B cell (primary cell): ENCODE measurements at places on chromosomes 2 and 18. TPM values are rescaled to one million over a fixed set of nuclear protein-coding genes. Genes with fewer than 3 reads are reported as not detected.

DNA sequence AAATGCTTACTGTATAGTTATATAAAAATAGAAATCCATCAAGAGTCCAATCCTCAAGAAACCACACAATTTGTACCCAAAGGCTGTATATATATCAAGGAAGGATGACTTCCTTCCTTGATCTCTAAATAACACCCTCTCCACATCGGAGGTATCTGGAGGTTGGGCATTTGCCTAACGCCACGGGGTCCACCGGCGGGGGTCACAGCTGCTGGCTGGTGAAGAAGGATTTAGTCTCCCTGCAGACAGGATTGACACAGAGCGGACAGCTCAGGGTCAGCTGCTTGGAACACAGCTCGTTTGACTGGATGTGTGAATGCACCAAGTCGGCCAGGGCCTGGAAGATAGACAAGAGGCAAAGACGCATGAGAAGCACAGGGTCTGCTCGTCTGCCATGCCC, 36.0 kb downstream of the FECH start:
- no peak for DNase-seq

DNA sequence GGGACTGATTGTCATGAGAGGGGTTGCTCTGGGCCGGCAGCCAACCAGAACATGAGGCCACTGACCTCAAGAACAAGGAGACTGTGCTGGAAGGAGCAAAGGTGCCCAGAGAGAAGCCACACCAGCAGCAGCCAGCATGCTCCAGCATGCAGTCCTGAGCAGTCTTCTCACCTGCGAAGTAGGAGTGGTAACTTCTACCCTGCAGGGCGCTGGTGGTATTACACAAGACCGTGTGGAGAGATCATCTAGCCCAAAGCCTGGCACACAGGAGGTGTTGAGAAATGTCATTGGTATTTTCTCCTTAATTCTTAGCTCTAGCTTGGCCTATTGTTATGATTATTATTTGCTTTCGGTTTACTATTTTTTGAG, 132.7 kb downstream of the TSN start:
- DNase-seq = no peak

GRCh38 chr2:99469394-99469793, 20.4 kb downstream of the REV1 start:
- DNase-seq = no peak

- DNase-seq = no peak
Observed at GRCh38 chr2:128196026-128196425, 105.0 kb downstream of the UGGT1 start.

- DNase-seq = no peak
Observed at GRCh38 chr2:7517088-7517487, 599.9 kb downstream of the RNF144A start.

DNA sequence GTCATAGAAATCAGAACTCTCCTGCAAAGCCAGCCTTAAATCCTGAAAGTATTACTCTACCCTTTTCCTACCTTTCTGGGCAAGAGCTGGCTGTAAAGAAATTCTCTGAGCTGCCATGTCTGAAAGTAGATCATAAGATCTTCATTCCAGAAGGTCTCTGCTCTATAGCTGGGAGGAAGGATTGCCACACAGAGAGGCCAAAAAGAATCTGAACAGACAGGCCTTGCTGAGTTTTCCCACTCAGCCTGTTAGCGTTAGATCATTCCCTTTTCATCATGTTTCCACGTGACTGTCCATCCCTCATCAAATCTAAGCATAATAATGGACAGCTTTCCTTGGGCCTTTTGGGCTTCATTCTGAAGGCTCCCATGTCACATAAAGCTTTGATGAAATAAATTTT, 43.2 kb upstream of the FHL2 start:
- DNase-seq = no peak

DNA sequence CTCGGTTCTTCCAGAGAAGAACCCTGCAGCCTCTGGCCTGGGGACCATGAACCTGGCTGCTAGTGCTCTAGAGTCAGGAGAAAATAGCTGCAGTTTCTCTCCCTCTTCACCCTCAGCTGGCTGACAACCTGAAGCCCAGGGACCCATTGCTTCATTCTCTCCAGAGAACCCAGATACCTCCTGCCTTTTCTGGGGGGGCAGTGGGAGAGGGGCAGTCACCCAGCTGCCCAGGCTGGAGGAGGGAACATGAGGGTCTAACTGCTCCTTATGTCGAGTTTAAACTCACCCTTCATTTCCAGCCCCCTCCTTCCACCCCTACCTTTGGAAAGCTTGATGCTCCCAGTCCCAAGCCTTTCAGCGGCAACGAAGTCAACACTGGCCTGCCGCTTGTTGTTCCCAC, 7.6 kb upstream of the ZFAND2B start:
- DNase-seq = no peak

IL36G gene
- total RNA-seq = not detected in 2 replicates

GRCh38 chr2:190863946-190864345, 16.7 kb upstream of the GLS start:
- no peak for DNase-seq

- DNase-seq = no peak
Observed at GRCh38 chr18:47999801-48000248, 69.4 kb upstream of the SMAD2 start.

DNA sequence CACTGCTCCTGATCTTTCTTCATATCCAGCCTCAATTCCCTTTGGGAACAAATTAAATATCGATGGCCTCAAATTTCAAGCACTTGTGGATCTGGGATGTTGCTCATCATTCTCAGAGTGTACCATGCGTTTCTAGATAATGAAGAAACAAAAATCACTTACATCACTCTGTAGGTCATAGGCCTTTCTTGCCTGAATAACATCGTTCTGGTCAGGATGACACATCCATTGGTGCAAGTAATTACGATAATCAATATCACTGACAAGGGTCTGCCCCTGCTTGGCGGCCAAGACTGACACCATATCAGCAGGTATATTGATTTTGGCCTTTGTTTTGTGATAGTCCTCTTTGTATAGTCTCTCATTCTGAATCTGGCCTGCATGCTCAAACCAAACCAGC, 157.3 kb downstream of the RIF1 start:
- no peak for DNase-seq

GRCh38 chr2:119326938-119327337, 39.7 kb downstream of the C2orf76 start:
- no peak for DNase-seq

DSG1 gene
- not detected in 2 replicates for total RNA-seq

LDLRAD4 gene
- total RNA-seq = 35.7 and 36.3 TPM in 2 replicates

GRCh38 chr2:186934420-186934819, 85.5 kb upstream of the ZSWIM2 start:
- DNase-seq = no peak

GRCh38 chr2:112121682-112122254, 16.4 kb upstream of the FBLN7 start:
- DNase-seq = peak; percentile 56

DYSF gene
- 0.15 and 0.17 TPM in 2 replicates for total RNA-seq

DNA sequence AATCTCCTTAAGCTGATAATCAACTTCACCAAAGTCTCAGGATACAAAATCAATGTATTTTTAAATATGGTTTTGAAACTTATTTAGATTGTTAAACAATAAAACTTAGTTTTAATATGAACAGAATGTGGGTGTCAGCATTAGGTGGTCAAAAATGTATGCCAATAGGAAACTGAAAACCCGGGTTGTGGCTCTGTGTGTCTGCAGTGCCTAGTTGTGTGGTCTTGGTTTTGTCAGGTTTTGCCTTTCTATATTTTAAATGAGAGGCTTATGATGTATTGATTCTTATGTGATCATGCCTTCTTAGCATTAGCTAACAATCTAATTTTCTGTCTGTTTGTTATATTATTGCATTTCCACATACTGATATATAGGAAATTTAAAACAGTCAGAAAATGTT, 227.8 kb downstream of the ZNF407 start:
- DNase-seq = no peak

DNA sequence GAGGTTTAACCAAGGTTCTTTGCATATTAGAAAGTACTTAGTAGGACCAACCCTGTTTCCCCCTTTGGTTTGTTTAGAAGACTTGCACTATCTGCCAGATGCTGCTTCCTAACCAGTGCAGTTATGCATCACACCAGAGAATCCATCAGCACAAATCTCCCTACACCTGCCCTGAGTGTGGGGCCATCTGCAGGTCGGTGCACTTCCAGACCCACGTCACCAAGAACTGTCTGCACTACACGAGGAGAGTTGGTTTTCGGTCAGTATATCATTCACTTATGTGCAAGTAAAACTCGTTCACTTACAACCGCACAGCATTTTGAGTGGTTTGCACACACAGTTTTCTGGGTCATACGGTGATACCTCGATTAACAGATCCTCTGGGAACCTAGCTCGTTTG, 69.7 kb downstream of the ZNF532 start:
- no peak for DNase-seq

DNA sequence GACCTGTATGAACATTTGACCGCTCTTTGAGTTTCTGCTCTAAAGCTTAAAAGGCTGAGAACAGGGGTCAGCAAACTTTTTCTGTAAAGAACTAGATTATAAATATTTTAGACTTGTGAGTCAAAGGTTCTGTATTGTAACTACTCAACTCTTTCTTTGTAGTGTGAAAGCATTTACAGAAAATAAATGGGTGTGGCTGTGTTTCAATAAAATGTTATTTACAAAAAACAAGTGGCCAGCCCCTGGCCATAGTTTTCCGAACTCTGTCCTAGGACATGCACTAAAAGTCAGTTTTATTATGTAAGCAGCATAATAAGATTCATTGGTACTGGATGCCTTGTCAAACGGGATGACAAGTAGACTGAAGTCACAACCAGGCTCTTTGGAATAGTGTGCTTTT, 434.9 kb downstream of the ZEB2 start:
- DNase-seq = no peak

DNA sequence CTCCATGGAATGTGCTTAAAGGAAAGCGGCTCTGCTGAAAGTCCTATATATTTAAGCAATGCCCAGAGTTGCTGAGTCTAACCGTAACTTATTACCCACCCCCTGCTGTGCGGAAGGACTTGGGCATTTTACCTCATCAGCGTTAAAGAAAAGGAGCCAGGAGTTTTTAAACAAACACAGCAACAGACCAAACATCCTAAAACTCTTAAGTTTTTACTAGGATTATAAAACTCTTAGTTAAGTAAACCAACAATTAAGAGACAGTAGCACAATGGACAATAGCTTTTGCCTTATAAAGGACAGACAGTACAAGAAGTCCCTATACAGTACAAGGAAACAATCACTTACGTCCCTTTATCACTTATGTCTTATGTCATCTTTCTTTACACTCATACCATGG, 90.2 kb downstream of the ZNF521 start:
- DNase-seq = no peak

DNA sequence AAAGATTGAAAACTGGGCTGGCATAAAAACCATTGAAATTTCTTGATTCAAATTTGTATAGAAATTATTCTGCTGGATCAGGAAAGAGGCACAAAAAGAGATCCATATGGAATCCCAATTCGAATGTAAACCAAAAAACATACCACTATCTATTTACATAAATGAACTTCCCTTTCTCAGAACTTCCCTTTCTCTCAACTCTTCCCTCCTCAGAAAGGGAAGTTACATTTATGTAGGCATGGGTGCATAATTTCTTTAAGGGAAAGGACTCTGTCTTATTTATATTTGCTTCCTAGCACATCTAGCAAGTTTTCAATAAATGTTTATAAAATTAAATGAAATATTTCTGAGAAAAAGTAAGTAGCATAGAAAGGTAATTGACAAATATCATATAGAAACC, 398.1 kb upstream of the ATP5MC3 start:
- no peak for DNase-seq

DNA sequence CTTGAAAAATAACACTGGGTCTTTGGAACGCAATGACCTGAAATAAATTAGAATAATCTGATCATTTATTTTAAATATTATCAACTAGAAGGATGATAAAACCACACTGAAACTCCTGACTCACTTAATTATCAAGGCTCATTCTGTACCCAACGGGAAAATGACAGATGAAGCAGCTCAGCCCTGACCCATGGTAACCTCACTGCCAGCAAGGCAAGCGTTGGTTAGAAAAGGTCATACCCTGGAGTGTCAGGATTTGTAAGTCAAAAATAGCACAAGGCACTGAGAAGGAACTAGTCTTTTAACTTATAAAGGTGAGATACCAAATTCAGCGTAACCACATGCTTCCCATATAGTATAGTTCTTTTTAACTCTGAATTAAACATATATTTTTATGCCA, 277.5 kb downstream of the ETAA1 start:
- no peak for DNase-seq

DNA sequence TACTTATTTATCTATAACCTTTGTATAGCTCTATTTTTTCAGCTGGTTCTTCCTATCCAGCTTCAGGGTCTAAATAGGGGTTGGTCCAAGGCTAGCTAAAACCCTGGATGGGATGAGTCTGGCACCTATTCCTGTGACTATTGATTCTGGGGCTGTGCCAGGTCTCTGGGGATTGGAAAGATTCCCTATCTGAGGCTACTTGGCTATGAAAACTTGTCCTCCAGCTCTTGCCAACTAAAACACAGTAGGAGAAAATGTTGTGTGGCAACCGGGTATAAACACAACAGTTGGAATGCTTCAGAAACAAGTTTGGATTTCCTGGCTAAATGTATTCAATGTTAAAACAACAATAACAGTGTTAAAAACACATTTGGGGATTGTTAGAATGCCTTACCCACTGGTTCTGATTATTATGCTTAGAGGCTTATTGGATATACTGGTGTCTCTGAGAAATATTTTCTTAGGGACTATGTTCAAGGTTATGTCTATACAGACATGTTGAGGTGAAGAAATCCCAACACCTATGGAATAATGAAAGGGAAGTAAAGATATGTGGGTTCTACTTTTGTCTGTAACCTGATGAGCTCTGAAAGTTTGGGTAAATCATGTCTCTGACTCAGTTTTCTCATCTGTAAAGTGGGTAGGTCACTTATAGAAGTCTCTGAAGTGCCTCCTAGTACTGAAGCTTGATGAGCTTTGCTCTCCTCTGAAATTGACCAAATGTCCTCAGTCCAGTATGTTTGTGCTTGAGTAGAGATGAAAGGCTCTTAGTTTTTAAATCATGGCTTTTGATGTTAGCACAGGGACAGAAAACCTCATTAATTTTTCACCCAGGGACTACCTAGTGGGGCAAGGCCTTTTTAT, 460.7 kb downstream of the MTX2 start:
- no peak for DNase-seq

GRCh38 chr2:99140056-99140859, 1.2 kb upstream of the C2orf15 start:
- DNase-seq = no peak

- no peak for DNase-seq
Observed at GRCh38 chr18:63433334-63433866, 11.1 kb upstream of the VPS4B start.

XDH gene
- total RNA-seq = not detected in 2 replicates

GRCh38 chr2:143473216-143473615, 344.0 kb downstream of the ARHGAP15 start:
- DNase-seq = no peak

DNAJC5G gene
- total RNA-seq = 0.39 TPM in 1 of 2 replicates, not detected in the other

GRCh38 chr2:127932199-127932876, 46.6 kb upstream of the AMMECR1L start:
- no peak for DNase-seq

SCYGR2 gene
- not detected in 2 replicates for total RNA-seq

SERPINB10 gene
- total RNA-seq = not detected in 2 replicates

SLC8A1 gene
- 0.12 and 0.20 TPM in 2 replicates for total RNA-seq
